Naive B cell (primary cell): ENCODE measurements at places on chromosomes 12 and 14.

- DNase-seq, result no peak
These were observed 91.0 kb downstream of the NTN4 start for GRCh38 chr12:95699579-95699978.

GRCh38 chr12:109943811-109944210 lies 43.7 kb downstream of the TCHP start:
- no peak for DNase-seq

- DNase-seq, result no peak
These were observed 6.4 kb downstream of the HSP90AA1 start for GRCh38 chr14:102080183-102081080.

GRCh38 chr12:51672334-51672733 lies 81.3 kb downstream of the SCN8A start:
- no peak for DNase-seq
